ENCODE measurements at places on chromosomes 4 and X.

- no peak for DNase-seq
Observed at GRCh38 chrX:116284400-116284799, 113.9 kb downstream of the AGTR2 start.

DNA sequence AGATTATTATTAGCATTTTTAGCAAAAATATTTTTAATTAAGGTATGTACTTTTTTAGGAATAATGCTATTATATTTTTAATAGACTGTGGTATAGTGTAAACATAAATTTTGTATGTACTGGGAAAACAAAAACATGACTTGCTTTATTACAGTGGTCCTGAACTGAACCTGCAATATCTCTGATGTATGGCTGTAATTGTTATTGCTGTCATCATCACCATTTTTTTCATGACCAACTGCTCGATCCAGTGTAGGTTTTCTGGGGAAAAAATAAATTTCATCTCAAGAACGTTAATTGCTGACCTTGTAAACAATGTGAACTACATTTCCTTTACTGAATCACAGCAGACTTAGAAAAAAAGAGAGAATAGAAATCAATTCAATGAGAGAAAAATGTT is 83.6 kb upstream of the ATOH1 start:
- DNase-seq = no peak

GRCh38 chrX:10904220-10904619 is 206.9 kb upstream of the HCCS start:
- no peak for DNase-seq

- no peak for DNase-seq
Observed at GRCh38 chrX:14361435-14361834, 167.9 kb upstream of the GLRA2 start.

GRCh38 chr4:158786121-158786601 is 17.3 kb downstream of the FNIP2 start:
- DNase-seq = no peak

Data from NCI-H2107 (cell line).